COLO829 (cell line): ENCODE measurements at places on chromosomes 2 and 18.

DNA sequence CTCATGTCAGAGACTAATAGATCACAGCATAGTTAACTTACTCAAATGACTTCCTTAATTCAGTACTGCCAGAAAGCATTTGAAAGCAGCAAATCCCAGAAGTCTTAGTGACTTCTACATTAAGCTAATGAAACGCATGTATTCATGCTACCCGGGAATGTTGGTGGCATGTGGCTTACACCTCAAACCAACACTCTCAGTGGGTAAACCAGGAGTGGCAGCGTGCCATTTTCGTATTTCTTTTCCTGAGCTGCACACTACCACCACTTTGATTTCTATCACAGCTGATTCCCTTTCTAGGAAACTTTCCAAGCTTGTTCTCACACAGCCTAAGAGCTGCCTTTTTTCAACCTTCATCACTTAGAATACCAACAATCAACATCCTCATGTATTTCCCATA lies 646.6 kb downstream of the NRXN1 start:
- no peak for DNase-seq

GRCh38 chr2:136051001-136051724 lies 65.7 kb upstream of the DARS1 start:
- DNase-seq, result no peak

GRCh38 chr18:48528861-48529260 lies 10.0 kb upstream of the CTIF start:
- no peak for DNase-seq

- DNase-seq, result no peak
Measured at GRCh38 chr2:39632876-39633275, 32.8 kb upstream of the TMEM178A start.

- DNase-seq, result no peak
Measured at GRCh38 chr2:134982603-134983002, 64.0 kb downstream of the CCNT2 start.

- no peak for DNase-seq
Measured at GRCh38 chr2:196290569-196290968, 119.2 kb upstream of the STK17B start.

DNA sequence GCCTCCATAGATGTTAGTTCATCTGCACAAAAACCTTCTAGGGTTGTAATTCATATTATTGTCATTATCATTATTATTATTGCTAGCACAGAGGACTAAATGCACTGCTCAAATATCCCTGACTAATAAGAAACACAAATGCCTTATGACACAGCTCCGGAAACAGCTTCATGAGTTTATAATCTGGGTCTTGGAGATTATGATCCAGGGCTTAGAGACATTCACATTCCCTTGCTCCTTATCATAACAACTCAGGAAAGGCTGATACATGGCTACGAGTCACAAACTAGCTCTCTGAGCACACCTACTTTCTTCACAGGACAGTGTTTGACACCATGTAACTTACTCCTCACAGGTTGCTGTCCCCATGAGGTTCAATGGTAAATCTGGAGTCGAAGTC lies 102.2 kb upstream of the TTC39C start:
- DNase-seq, result no peak

GRCh38 chr2:37558623-37559022 lies 112.8 kb downstream of the CDC42EP3 start:
- DNase-seq, result no peak

GRCh38 chr18:66328296-66328878 lies 275.5 kb downstream of the CDH19 start:
- no peak for DNase-seq

GRCh38 chr18:356778-357177 lies 88.9 kb upstream of the THOC1 start:
- DNase-seq, result no peak
